ENCODE measurements at places on chromosomes 7 and 10.

DNA sequence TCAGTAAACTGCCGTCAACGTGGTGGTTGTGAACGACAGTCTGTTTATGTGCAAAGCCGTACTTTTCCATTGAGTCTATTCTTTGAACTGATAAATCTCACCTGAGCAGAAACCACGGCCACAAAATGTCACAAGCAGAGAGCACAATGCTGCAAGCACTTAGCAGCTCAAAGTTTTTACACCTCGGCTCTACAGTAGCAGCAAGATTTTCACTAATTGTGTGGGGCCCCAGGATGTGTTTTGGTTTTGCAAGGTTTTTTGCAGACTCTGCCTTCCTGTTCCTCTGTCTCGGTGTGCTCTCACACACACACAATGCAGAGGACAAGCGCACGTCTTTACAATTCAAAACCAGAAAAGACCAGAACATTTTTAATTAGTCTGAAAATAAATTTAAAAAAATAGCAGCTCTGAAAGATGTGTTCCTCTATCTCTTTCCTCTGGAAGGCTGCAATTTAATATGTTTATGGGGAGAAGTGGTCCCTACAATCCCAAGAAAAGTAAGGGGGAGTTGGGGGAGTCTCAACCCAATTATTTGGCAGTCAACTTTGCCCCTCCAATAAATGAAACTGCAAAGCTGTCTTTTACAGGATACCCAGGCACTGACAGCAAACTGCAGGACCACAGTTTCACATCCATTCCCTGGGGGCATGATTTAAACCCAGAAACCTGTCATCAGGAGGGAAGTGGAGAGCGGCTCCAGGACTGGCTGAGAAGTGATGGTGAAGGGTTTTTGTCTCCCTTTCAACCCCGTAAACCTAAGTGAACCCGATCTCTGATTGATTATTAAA lies 73.8 kb upstream of the SFMBT2 start:
- no peak for DNase-seq

DNA sequence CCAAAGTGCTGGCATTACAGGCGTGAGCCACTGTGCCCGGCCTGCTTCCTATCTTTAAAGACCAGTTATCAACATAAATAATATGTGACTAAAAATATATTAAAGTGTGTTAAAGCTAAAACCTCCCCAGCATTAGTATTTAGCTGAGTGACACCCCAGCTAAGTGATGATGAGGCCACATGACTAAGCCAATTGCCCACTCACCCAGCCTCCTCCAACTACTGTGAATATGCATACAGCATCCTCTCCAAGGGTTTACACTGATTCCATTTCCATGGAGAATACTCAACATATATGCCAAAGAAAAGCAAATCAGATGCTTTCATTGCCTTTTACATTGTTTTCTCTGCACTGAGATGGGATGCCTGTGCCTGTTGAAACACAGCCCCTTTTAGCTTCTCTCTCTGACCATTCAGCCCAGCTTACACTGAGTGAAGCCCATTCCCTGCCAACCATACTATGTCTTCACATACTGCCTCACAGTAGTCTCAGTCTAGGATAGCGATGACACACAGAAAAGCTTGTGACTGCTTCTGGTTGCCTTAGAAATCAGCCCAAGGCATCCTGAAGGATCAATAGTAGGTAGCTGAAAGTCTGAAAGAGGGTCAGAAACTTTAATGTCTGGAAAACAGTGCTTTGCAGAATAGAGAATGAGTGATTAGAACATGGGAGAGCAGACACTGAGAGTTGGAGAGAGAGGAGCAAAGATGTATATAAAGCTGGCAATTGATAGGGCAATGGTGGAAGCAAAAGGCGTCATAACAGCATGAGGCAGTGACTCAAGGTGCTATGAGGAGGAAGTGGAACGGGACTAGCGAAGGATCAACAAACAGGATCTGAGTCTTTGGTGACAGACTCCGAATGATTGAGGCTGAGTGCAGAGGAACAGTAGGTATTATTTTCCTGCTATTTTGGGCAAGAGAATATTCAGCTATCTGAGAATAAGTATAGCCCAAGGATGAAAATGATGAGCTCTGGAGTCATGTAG lies 19.8 kb upstream of the ATE1 start:
- DNase-seq: no peak

DNA sequence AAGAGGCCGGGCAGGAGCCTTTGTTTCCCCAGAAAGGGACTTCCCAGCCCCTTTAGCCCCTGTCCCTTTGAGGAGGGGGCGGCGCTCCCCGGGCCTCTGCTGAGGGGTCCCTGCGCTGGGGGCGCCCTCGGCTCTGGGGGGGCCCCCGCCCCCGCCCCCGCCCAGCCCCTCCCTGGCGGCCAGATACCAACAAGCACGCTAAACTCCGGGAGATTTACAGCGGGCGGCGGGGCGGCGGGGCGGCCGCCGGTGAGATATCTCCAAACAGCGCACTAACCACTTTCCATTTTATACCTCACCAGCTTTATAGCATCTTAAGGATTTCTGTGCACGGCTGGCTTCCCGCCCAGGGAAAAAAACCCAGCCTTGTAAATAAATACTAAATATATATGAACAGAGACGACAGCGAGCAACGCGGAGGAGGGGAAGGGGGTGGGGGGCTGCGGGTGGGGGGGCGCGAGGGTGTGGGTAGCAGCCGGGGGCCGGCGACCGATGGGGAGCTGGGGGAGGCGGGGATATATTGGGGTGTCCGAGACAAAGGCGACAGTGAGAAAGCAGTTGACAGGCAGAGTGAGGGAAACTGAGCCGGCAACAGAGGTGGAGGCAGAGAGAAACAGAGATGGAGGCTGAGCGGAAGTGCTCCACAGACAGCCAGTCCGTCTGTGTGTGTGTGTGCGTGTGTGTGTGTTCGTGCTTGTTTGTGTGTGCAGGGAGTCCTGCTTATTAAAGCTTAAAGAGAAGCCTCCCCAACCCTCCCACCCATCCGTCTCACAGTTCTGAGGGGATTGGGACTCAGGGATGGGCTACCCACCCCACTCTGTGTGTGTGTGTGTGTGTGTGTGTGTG lies 85.8 kb downstream of the HIF1AN start:
- DNase-seq: no peak

GRCh38 chr10:95480901-95481491 lies 80.2 kb downstream of the SORBS1 start:
- DNase-seq: no peak

- no peak for DNase-seq
These were observed 337.0 kb downstream of the PTEN start for GRCh38 chr10:88200312-88201032.

DNA sequence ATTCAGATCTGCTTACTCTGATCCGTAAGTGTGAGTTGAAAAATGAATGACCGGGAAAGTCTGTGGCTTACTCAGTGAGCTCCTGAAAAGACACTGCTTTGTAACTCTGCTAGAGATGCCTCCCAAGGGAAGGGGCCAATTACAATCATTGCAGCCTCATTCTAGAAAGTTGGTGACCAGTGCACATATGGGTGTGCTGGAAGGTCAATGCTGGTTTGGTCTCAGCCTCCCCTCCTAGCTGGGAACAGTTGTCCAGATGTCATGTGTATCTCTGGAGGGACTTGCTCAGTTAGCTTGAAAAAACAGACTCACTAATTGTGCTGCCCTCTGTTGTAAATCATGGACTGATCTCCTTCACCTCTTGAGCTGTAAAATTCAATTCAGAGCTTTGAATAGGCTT lies 405.0 kb downstream of the ADRA2A start:
- DNase-seq: no peak
